Stimulated activated CD4-positive, alpha-beta T cell treated with anti-CD3 and anti-CD28 coated beads, Interleukin-15, amount 100 ng/mL, for 48 hours (primary cell): ENCODE measurements at places on chromosomes 1 and 21.

GRCh38 chr1:83764209-83764608 is 234.7 kb downstream of the TTLL7 start:
- no peak for DNase-seq

DNA sequence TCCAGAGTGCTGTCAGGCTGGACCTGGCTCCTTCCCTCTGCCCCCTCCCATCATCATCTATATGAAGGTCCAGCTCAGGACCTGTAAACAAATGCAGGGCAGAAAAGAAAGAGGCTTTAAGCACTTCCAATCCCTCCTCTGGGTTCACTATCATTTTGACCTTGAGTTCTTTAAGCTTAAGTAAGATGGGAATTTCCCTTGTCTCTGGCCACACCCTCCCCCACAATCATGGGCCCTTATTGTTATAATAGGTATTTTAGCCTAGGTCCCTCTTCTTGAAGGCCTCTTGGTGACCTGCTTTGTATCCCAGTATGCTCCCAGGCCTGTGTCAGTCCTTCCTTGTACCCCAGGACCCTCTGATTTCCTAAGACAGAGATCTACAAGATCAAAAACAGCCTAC is 45.1 kb upstream of the EPS15 start:
- DNase-seq = no peak

DNA sequence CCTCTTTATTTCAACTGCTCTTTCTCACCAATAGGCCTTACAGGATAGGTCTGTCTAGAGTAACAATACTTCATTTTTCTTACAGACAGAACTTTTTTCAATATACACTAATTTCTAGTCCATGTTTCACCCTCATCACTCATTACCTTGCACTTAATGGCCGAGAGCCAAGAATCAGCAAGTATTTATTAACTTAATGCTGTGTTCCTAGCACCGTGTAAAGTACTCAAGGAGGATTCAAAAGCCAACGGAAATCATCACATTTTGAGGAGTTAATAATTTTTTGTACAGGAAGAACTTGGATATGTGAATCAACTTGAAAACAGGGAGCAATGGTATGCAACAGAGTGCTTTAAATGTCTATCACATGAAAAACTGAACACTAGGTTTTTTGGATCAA is 102.0 kb downstream of the PTPN14 start:
- no peak for DNase-seq

DNA sequence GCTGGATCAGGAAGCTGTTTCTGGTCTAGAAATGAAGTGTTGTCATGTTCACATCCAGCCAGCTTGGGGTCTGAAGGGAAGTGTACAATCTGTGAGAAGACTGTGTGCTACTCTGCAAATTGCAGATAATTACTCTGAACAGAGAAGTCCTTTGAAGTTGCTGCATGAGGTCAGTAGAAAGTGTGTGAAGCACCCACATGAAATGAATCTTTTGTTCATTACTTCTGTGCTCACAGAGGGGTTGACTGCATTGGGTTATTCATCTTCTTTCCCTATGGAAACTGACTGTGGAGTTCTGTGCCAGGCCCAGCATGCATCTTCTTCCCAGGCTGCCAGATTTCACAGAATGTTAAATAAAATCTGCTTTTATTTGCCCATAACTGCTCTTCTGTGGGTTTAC is 47.1 kb downstream of the CTH start:
- DNase-seq = no peak

GRCh38 chr1:44947774-44948311 is 38.6 kb downstream of the EIF2B3 start:
- no peak for DNase-seq

- peak; percentile 40 for DNase-seq
These were observed 9.0 kb upstream of the FAM131C start for GRCh38 chr1:16082283-16083038.

- DNase-seq = no peak
These were observed 17.1 kb downstream of the CAPZA1 start for GRCh38 chr1:112636597-112637253.

- DNase-seq = no peak
These were observed 35.7 kb downstream of the PALMD start for GRCh38 chr1:99681583-99681982.

- DNase-seq = no peak
These were observed 6.1 kb upstream of the CD1A start for GRCh38 chr1:158248118-158248517.

GRCh38 chr1:223665592-223666312 is at the start of gene CAPN8:
CAPN8 (minus strand) TSS chr1:223665701; CDS start chr1:223665646, 55 bp downstream.
- no peak for DNase-seq

- DNase-seq = no peak
These were observed 138.1 kb downstream of the MIS18A start for GRCh38 chr21:32140604-32141317.

GRCh38 chr1:160154790-160155189 is 3.4 kb downstream of the ATP1A4 start:
- DNase-seq = no peak

- DNase-seq = no peak
These were observed 16.6 kb upstream of the CLCA4 start for GRCh38 chr1:86530211-86530845.

- DNase-seq = no peak
These were observed 49.5 kb downstream of the TRIM11 start for GRCh38 chr1:228356897-228357680.

DNA sequence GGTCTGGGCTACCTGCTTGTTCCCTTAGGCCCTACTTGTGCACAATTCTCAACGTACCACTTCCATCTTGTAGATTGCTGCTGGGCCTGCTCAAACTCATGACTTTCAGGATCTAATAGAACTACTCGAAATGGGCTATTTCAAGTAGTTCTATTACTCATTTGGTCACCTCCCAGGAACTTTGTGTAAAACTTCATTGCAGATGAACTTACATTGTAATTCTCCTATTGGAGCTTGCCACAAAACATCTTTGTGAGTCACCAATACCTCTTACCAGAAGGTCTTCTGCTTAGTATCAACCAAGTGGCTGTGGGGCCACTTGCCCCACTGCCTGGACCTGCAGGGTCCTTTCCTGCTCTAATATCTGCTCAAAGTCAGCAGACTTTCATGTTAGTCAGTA is 10.7 kb upstream of the MYOCOS start:
- DNase-seq = no peak

DNA sequence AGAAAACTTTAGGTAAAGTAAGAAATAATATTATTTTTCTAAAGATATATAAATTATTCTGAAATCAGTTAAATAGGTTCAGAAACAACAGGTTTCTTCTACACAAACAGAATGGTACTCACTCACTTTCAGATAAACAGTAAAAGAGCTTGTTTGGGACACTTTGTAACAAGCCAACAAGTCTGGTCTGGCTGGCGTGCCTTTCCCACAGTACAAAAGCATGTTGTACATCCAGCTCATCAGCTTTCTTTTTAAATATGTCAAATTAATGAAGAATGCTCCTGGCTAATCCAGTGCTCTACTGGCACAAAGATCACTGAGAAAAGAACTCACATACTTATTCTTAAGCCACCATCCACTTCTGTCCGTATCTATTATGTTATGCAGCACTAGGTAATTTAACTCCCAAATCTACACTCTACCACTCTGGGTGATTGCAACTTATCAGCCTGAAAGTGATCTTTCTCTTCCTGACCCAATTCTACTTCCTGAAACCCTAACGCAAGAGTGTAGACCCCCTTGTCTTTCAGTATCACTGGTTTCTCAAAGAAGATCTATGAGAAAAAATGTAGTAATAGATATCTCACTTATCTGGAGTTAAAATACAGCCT is 32.6 kb downstream of the TRIT1 start:
- no peak for DNase-seq

GRCh38 chr1:199157494-199157893 is 518.7 kb downstream of the PTPRC start:
- no peak for DNase-seq
